Activated CD4-positive, alpha-beta T cell treated with anti-CD3 and anti-CD28 coated beads for 1 hour (primary cell): ENCODE measurements at places on chromosomes 4 and X.

GRCh38 chr4:187192266-187192665 is 468.6 kb upstream of the FAT1 start:
- DNase-seq, result no peak

DNA sequence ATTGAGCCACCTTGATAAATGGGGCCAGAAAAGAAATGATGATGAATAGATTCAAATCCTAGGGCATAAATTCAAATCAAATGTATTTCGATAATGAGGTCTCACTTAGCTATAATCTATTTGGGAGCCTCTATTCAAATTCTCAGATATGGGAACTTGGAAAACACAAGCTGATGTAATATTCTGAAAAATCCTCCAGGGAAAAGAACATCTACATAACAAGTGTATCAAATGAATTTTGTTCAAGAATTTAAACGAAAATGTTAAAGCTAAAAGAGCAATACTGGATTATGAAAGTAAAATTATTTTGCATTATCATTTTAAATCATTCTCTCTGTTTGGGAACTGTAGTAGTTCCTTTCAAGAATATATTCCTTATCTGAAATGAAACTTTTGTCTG is 38.9 kb upstream of the RAP1GDS1 start:
- DNase-seq, result no peak

- DNase-seq, result no peak
Measured at GRCh38 chr4:23235628-23236390, 543.1 kb downstream of the GBA3 start.

- DNase-seq, result no peak
Measured at GRCh38 chr4:94668724-94669123, 89.0 kb upstream of the BMPR1B start.
